ENCODE measurements at places on chromosomes 7 and 10.

GRCh38 chr10:11447586-11447985 is 163.9 kb downstream of the USP6NL start:
- no peak for DNase-seq

DNA sequence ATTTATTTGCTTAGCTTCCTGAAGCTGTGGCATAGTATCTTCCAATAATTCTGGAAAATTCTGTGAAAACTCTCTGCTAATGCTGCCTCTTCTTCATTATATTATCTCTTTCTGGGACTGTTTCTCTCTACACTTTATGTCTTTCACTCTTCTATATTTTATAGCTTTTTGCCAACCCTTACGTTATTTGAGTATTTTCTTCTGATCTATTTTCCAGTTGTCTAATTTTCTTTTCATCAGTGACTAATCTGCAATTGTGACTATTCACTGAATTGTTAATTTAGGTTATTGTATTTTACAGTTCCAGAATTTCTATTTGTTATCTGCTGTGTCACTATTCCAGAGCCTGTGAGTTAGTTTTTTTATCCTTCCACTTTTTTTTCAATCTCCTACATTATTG is 273.4 kb upstream of the PHYHIPL start:
- no peak for DNase-seq

GRCh38 chr10:1297566-1298301 is 241.5 kb downstream of the WDR37 start:
- no peak for DNase-seq

DNA sequence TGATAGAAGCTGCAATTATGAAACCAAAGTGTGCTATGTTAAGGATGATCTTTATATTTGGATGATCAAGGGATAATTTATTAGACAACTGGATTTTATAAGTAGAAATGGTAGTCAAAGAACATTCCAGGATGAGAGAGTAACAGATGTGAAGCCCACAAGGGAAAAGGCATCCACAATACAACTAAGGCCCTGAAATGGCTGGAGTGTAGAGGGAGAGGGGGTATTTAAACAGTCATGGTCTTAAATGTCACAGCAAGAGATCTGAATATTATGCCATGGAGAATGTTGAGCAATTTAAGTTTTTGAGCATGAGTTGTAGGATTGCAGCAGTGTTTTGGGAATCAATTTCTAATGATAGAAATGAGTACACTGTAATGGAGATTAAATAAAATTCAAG is 282.3 kb upstream of the DKK1 start:
- DNase-seq: no peak

- DNase-seq: no peak
Observed at GRCh38 chr10:75611993-75612372, 180.6 kb downstream of the LRMDA start.

GRCh38 chr7:48481235-48481634 is 310.0 kb downstream of the ABCA13 start:
- no peak for DNase-seq

GRCh38 chr10:16965740-16966447 is 148.7 kb upstream of the RSU1 start:
- no peak for DNase-seq

DNA sequence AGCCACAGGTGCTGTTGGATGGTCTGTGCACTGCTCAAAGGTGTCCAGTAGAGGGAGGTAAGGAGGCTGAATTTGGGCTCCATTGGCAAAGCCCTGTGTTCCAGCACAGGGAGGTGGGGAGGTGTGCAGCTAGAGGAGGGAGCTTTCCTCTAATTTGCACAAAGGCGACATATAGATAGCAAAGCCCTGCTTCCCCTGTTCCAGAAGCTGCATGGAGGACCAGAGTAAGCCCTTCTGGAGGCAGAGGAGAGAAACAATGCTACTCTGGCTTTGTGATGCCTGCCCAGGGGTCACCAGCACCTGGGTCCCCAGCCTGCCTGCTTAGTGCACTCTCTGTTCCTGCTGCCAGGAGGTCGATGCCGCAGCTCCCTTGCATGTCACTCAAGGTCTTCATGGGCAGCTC is 3.4 kb upstream of the ARHGAP22 start:
- DNase-seq: peak; percentile 55

DNA sequence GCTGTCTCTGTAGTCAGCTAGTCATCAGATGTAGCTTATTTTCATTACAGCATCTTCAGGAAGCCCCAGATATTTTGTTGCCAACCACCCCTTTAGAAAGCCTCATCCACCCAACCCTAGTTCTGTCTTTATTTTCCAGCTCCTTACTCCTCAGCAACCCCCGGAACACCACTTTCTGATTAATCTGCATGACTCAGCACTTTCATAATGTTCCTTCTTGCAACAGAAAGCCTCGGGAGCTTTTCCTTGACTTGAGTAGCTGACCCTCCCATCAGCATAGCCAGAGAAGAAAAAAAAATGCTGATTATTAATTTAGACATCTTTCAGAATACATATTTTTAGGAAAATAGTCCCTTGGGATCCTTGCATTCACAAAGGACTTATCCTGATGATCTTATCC is 244.0 kb upstream of the CXCL12 start:
- DNase-seq: no peak

- no peak for DNase-seq
Observed at GRCh38 chr7:94975336-94975735, 67.9 kb downstream of the PPP1R9A start.

DNA sequence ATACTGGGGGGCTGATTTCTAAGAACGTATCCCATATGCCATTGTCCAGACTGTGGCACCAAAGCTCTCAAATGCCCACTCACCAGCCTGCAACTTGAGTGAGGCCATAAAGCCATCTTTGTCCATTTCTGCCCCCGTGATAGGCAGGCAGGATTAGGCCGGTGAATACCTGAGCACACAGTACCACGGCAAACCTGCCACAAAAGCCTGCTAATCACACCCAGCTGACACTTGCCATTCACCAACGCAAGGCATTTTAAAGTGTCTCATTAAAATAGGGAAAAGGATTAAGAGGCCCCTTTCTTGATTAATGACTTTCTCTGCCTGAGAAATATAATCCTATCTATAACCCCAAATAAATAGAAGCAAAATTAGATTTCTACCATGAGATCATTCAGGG is 111.4 kb upstream of the NANOS1 start:
- no peak for DNase-seq

GRCh38 chr10:94138391-94138790 is 144.7 kb downstream of the PLCE1 start:
- DNase-seq: no peak

DNA sequence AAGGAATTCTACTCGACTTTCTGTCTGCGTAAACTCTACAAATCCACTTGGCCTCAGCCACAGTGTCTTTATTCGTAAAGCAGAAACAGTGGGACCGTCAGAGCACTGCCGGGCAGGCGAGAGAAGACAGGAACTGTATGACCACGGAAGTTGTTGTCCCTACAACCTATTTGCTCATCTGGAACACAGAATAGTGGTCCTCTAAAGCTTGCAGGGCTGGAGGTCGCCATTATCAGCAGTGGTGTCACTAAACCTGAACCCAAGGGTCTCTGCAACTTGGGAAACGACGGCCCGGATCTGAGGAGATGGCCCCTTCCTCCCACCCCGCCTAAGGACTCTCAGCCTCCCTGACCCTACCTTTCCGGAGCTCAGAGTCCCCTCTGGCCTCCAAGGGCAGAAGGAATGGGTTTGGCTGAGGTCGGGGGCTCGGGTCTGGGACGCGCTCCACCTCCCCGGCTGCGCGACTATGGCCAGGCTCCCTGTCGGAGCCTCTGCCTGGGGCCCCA is 442 bp downstream of the STYXL1 start:
- DNase-seq: no peak

DNA sequence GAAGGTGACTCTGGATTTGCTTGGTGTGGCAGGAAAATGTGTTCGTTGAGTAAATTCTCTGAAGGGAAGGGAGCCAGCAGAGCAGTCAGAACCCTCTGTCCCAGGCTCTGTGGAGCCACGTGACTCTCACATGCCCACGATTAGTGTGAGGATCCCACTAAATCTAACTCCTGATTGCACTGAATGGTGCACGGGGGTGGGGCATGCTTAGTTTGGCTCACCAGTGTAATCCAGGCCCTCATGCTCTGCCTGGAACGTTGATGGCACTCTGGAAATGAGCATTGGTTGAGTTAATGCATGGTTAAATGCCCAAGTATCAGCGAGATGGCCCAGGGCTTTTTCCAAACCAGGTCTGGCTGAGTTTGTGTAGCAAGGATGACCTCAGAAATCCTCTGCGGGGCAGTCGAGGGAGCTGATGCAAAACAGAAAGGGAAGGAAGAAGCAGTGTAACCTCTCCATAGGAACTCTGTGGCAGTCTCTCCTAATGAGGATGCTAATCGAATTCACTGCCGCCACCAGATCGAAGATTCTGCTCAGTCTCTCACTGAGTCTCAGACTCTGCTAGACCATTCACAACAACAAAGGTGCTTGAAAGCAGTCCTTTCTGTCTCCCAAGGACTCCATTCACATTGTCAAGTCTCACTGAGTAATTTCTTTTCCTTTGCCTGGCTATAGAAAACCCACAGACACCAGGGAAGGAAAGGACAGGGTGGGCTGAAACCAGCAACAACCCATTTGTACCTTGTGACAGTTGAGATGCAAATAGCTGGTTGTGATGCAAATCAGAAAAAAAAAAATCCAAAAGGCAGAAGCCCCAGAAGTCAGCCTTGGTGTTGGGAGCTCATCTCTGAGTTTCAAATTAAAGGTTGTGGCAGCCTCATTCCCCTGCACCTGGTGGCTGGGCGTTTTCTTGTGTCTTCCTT is 98.1 kb downstream of the C10orf105 start:
- DNase-seq: no peak

GRCh38 chr10:55628260-55628701 is 732.8 kb downstream of the ZWINT start:
- DNase-seq: peak; percentile 4

GRCh38 chr10:61592581-61592980 is 70.1 kb upstream of the CABCOCO1 start:
- peak; percentile 5 for DNase-seq

- DNase-seq: no peak
Observed at GRCh38 chr10:3879073-3879472, 94.1 kb upstream of the KLF6 start.

GRCh38 chr10:590721-591120 is 98.7 kb downstream of the DIP2C start:
- DNase-seq: no peak

DNA sequence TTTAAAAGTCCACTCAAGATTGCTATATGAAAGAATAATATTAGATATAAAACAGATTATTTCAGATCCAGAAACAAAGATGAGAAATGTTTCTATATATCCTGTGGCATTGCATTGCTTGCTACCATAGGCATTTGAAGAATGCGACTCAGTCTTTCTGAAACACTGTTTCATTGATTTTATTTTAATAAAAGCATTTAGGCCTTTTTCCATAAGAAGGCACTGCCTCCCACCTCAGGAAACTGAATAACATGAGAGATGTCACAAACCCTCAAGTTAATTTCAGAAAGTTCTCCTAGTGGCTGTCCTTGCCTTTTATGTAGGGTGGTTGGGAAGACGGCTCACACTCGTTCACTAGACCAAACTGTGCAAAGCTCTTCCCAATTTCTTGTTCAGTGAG is 23.3 kb downstream of the PRPS1L1 start:
- DNase-seq: no peak

GRCh38 chr10:107032700-107033401 is 131.7 kb downstream of the SORCS1 start:
- DNase-seq: no peak

DNA sequence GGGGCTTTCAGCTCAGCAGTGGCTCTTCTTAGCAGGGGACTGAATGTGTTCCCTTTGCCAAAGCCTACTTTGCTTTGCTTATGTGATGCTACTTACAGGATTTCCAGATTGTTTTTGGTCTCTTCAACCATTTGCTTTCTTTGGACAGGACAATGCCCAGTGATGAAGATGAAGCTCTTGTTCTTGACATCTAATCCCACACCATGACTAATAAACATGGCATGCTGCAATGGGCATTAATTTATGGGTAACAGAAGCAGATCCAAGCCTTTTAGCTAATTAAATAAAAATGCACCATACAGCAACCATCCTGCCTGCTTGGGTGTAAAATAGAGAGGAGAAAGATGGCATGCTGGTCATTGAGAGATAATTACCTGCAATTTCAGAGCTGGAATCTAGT is 175.5 kb upstream of the ITGB1 start:
- no peak for DNase-seq

DNA sequence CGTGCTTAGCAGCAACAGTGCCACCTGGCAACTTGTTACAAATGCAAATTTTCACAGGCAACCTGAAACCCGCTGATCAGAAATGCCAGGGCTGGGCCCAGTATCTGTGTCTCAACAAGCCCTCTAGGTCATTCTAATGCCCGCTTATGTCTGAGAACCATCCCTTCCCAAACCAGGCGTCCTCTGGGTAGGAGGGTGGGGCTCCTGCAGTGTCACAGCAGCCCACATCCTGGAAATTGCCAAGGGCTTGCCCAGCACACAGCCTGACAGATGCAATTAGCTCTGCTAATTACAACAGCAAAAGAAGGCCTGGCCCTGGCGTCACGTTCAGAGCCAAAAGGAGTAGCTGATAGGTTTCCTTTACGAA is 15.9 kb downstream of the ITPRIP start:
- no peak for DNase-seq

DNA sequence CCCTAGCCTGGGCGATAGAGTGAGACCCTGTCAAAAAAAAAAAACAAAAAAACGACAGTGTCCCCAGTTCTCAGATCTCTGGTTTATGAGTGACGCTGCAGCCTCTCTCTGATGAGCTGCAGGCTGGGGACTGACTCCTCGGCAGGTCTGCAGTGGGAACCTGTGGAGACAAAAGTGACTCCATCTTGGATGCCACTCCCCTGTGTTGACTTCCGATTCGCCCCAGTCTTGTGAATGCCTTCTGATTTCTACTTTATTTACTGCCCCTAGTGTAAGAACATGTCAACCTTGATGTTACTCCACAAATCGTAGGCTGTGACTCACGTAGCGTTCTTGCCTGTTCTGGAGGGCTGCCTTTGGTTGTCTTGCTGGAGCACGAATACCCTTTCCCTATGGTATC is 6.2 kb downstream of the TACR2 start:
- no peak for DNase-seq

DNA sequence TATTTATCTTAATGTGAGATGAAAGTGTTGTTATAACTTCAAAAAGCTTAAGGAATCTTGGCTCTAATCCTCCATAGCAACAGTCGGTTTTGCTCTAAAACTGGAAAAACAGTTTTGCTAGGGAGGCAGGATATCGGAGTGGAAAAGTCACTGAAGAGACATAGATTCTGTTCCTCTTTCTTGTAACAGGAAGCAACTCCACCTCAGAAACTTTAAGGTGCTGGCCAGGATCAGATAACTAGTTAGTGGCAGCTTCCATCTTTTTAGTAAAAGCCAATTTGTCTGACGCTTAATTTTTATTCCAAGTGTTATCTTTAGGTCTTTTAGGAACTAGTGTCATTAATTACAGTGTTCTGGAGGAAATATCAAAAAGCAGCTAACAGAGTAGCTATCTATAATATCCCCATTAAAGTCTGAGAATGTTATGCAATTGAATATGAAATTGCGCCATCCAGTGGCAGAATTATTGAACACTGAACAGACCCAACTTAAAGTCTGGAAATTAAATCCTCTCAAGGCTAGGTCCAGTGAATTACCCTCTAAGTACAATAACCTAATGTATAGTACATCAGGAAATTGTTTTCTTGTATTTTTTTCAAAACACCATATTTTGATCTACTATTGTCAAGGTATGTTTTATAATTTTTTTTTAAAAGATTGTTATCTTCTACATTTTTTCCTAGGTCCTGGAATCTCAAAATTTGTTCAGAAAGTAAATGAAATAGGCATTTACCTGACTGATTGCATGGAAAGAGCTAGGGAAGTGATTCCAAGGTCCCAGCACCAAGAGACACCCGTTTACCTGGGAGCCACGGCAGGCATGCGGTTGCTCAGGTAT is 65.9 kb upstream of the CC2D2B start:
- peak; percentile 19 for DNase-seq

Data from HuH-7 (cell line).